ENCODE measurements at places on chromosomes 6 and 20.

DNA sequence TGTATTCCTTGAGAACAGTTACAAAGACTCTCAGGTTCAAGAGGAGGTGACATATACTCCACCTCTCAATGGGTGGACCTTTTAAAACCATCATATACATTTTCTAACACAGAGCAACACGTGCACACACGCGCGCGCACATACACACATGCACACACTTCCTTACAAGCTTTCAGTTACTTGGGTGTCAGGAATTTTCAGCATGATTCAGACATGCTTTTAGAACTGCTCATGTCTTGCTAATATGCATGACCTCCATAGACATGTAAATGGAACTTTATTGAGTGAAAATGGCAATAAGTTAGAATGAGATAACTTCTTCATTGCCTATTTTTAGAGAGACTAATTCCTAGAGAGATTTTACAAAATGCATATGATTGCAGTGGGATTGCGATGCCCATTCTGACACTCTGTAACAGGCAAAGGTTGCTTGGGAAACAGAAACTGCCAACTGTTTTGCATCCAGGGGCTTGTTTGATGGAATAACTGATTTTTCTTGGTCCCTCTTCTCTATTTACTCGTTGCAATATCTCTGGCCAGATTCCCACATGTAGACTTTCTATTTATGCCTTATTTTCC, 531.4 kb upstream of the RNF217 start:
- no peak for DNase-seq

- no peak for DNase-seq
These were observed 10.2 kb upstream of the SRPK1 start for GRCh38 chr6:35931120-35931561.

- DNase-seq, result no peak
These were observed 6.2 kb upstream of the FLRT3 start for GRCh38 chr20:14343491-14344065.

- DNase-seq, result no peak
These were observed 575.2 kb upstream of the ADGRB3 start for GRCh38 chr6:68059899-68060298.

DNA sequence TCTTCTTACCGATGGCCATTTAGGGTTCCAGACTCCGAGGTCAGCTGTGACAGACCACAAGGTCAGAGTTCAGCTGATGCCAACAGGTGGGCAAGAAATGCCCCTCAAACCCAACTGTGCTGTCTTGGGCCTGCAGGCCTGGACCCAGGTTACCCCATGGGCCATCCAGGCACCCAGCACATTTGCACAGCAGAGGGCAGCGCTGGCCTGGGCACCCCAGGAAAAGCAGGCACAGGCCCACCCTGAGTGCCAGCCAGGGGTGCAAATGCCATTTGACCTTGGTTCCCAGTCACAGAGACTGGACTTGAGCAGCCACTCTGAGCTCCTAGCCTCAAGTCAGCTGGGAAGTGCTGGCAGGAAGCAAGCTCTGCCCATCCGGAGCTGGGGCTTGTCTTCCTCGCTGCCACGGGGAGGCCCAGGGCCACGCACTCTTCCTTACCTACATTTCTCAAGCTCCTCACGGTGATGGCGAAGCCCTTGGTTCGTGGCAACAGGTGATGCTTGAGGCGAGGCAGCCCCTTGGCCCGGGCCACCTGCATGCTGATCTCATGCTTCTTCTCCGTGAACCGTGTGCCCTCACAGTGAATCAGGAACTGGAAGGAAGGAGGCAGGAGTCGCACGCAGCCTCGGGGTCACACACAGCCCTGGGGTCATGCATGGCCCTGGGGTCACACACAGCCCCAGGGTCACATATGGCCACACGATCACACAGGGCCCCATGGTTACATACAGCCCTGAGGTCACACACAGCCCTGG, 120.8 kb downstream of the AGPAT4 start:
- DNase-seq, result peak; percentile 5

GRCh38 chr6:51702851-51703250, 384.6 kb downstream of the PKHD1 start:
- no peak for DNase-seq

DNA sequence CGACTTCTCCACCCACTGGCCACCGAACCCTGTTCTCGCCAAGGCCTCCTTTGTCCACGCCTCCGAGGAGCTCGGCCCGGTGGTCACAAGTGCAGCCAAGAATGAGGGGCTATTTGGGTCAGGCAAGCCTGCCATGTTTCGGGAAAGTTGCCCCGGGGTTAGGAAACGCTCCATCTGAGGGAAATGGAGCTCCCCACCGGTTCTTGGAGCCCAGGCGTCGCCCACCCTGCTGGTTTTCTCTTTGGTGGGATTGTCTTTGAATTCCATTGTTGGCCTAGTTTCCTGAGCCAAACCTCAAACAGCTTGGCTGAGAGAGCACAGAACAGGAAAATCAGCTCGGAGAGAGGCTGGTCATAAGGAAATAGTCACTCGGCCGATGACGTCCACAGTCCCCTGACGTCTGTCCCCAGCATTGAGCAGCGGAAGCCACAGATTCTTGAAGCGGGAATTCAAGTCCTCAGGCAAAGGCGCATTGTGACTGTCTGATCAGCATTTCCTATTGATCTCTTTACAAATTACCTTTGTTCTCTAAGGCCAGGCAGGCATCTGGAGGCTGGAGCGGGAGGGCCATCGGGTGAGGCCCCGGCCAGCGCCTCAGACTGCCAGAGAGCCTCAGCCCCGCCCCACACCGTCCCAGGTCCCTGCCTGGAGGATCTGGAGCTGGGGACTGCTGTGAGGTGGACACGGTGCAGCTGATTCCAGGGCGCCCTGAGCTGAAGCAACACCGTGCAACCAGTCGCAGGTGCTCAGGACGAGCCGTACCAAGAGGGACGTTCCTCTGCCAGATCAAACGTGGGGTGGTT, 138.6 kb downstream of the DLL1 start:
- peak; percentile 69 for DNase-seq

DNA sequence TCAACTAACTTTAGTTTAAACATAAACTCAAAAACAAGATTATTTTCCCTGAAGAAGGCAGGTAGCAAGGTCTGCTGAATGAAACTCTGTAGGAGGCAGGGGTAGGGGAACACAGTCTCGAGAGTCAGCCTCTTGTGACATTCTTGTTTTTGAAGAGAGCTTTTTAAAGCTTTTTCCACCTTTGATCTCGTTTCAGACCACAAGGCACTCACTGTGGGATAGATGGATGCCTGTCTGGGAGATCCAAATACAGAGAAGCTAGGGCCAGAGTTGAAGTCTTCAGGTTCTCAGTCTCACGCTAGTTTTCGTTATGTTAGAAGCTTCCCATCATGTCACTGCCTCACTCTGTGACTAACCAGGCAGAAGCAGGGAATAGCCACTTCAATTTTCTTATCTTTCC, 14.9 kb downstream of the F13A1 start:
- DNase-seq, result no peak

DNA sequence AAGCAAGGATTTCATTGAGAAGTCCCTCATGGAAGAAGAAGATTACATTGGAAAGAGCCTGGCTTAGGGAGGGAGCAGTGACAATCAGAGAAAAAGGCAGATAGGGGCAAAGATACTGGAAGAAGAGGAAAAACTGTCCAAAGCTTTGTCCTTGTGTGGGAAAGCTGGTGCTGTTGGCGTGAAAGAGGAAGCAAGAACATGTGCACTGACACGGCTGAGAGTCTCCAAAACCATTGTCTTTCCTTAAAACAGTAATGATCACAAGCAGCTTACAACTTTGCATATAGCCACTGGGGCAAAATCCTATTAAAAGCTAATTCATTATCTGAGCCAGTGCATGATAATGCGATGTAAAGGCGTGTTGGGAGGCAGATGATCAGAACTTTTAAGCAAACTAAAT, 85.1 kb upstream of the ESR1 start:
- DNase-seq, result no peak

- peak; percentile 30 for DNase-seq
These were observed 40.1 kb upstream of the SLC23A2 start for GRCh38 chr20:5041433-5041832.

GRCh38 chr20:64144144-64144912, 19.9 kb upstream of the MYT1 start:
- no peak for DNase-seq

GRCh38 chr6:166836785-166837718, 119.3 kb downstream of the RNASET2 start:
- DNase-seq, result no peak

DNA sequence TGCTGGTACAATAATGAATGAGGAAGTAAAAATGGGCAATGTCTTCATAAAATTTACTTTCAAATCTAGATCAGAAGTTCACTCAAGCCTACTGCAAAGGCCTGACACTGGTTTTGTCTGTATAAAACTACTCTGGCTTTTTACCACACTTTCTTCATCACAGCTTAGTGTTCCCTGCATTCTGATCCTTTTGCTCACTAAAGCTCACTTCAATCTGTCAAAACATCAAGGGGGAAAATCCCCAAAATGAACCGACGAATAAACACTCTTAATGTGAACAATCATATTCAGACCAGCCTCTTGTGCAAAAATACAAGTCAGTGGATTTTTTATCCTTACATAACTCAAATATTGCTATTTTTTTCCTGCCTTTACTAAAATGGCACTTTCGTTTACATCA, 98.5 kb downstream of the PRDM1 start:
- DNase-seq, result no peak

GRCh38 chr6:121884091-121884490, 448.6 kb downstream of the GJA1 start:
- DNase-seq, result no peak

DNA sequence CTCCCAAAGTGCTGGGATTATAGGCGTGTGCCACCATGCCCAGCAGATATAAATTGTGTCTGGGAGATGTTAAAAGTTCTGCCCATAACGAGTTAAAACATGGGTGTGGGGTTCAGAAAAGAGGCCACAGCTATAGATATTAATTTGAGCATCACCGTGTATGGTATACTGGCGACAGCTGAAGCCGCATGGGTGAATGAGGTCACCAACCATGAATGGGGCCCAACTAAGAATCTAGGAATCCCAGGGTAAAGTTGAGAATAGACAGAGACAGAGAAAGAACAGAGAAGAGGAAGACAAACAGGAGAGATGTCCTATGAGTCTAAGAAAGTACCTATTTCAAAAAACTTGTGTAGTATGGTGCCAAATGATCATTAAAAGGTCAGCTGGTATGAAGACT, 50.9 kb downstream of the ILRUN start:
- no peak for DNase-seq

DNA sequence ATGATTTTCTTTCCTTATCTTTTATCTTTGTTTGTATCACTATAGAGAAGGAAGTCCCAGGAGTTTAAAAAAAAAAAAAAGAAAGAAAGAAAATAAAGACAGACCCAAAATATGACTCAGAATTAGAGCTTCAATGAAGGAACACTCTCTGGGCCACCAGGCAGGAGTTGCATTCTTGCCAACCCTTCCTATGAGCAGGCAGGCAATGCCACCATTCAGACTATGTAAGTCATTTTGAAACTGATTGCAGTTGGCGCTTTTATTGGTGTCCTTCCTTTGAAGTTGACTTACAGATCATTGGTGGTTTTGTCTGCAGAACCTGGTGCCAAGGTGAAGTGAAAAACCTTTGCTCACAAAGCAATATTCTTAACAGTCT, 50.3 kb downstream of the MYB start:
- DNase-seq, result no peak

DNA sequence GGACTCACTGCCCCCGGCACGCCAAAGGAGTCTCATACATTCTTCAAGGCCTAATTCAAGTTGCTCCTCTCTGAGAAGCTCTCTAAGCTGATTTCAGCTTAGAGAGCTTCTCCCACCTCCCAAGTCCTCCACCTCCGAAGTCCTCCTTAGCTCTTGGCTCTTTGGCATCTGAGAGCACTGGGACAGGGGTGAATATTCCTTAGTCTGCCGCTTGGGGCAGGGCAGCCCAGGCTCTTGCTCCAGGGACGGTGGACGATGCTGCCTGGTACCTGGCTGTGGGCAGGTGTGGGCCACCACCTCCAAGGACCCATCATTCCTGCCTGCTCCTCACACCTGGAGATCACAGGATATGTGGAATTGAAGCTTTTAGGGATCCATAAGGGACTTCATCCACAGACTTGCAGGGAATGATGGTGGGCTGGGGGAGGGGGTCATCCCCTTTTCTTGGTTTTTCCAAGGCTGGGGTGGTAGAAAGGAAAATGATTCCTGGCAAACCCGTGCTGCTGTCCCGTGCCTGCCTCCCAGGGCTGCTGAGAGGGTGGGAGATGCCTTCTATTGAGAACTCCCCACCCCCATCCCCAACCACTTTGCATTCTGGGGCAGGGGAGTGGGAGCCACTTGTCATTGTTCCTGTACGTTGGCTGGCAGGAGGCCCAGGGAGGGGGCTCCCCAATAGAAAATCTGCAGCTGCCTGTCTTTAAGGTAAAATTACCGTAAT, 57.4 kb downstream of the ARHGAP40 start:
- DNase-seq, result no peak

DNA sequence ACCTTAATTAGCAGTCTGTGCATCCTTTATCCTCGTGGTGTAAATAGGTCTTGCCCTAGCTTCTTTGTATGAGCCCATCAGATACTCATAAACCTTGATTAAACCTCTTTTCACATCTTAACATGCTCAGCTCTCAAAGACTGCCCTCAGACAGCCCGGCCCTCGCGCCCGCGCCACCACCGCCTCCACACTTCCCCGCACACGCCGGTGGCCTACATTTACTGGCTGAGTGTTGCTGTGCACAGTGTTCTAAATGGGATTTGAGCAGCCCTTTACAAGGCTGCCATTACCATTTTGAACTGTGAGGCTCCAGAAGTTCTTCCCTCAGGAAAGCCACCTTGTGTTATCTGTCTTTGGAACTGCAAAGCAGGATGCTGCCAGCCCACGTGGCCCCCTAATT, 63.0 kb upstream of the INSM1 start:
- DNase-seq, result no peak

- DNase-seq, result no peak
These were observed 367.1 kb downstream of the PREX1 start for GRCh38 chr20:48460681-48461080.

DNA sequence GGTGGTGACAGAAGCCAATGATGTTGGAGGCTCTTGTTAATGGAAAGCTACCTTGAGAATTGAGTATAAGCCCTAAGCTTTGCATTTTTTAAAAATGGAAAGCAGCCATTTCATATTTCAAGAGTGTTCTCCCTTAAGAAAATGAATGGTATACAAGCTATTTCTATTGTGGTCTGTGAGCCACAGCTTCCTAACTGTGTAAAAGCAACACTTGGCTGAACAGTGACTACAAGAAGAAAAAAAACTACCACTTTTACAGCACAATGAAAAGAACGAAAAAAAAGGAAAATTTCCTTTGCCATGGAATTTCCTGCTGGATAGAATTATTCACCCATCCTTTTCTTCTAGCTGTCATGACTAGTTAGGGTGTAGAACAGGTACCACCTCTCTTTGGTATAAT, 397.1 kb upstream of the BTBD3 start:
- no peak for DNase-seq

- no peak for DNase-seq
These were observed 123.0 kb upstream of the AKIRIN2 start for GRCh38 chr6:87824958-87825491.

DNA sequence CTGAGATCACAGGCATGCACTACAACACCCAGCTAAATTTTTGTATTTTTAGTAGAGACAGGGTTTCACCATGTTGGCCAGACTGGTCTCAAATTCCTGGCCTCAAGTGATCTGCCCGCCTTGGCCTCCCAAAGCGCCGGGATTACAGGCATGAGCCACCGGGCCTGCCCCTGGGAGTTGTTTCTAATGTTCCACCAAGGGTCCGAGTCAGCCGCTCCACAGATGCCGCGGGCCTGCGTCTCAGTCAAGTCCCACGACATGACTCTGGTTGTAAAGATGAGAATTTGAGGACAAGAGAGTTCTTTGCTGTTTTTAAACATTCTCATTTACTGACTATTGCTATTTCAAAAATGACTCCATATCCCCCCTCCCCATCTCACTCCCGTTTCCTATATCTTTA, 30.8 kb downstream of the BNIP5 start:
- DNase-seq, result no peak

- DNase-seq, result no peak
These were observed 82.1 kb downstream of the PREP start for GRCh38 chr6:105320765-105321164.

GRCh38 chr6:159217595-159218275, 48.5 kb downstream of the FNDC1 start:
- peak; percentile 41 for DNase-seq
